ENCODE measurements at places on chromosomes 1 and 21.

GRCh38 chr1:93730621-93731020, 49.0 kb upstream of the BCAR3 start:
- DNase-seq = no peak

GRCh38 chr1:201020721-201021629, 2.5 kb downstream of the KIF21B start:
- DNase-seq = no peak

DNA sequence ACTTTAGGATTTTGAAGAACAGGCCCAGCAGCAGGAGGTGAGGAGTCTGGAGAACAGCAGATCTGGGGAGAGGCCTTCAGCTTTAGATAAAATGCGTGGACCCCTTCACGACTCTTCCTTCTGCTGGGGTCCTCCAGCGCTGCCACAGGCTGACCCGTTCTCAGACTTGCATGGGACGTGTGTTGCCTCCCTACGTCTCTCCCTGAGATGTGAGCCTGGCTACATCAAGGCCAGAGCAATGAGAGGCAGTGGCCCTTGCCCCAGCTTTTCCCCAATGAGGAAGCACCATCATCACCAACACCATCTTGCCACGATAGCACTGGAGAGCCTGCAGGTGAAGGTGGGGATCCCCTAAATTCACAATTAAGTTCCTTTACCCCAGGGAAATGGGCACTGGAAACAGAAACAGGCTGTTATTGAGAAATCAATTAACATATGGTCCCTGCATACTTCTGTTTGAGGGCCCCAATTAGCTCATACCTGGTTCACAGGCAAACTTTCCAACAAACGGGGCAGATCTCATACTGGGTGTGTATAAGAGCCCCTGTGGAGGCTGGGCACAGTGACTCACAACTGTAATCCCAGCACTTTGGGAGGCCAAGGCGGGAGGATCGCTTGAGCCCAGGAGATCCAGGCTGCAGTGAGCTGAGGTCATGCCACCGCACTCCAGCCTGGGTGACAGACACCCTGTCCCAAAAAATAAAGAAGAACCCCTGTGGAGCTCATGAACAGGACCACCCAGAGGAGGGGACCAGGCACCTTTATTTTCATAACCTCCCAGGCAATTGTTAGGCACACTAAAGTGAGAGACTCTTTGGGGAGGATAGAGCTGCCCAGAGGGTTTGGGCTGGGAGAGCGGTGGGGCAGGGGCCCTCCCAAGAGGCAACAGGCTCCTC, 12.1 kb upstream of the ADAMTSL4 start:
- no peak for DNase-seq

DNA sequence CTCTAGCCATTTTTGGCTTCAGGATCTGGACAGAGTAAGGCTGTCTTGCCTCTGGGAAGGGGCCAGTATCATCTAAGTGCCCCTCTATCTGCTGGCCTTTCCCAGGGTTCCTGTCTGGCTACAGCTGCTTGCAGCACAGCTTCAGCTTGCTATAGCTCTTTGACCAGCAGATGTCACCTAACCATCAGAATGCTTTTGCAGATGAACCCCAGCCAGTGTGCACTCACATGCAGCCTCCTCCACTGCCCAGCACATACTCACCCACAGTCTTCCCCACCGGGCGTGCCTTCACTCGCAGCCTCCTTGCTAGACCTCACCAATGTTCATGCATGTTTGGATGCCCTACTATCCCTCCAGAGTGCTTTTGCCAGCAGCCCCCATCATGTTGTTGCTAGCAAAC, 769.0 kb downstream of the BRINP3 start:
- no peak for DNase-seq

GRCh38 chr1:227225715-227226346, 92.5 kb downstream of the CDC42BPA start:
- DNase-seq = no peak

DNA sequence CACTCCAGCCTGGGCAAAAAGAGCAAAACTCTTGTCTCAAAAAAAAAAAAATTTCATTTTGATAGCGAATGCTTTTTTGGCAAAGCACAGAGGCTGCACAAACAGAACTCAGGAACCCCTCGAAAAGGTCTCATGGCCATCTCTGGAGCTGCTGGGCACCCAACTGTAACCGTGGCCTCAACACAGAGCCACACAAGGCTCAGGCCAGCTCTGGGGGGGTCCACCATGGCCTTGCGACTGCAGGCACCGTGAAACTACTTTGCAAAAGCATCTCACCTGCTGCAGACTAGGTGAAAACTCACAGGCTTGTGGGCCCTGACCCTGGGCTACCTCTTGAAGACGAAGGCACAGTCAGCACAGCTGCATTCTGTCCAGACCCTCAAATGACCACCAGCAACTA, 16.1 kb upstream of the TMEM240 start:
- no peak for DNase-seq

GRCh38 chr1:200856716-200857357, 15.9 kb upstream of the GPR25 start:
- DNase-seq = no peak

- no peak for DNase-seq
Measured at GRCh38 chr1:6410248-6410893, 9.3 kb downstream of the HES2 start.

DNA sequence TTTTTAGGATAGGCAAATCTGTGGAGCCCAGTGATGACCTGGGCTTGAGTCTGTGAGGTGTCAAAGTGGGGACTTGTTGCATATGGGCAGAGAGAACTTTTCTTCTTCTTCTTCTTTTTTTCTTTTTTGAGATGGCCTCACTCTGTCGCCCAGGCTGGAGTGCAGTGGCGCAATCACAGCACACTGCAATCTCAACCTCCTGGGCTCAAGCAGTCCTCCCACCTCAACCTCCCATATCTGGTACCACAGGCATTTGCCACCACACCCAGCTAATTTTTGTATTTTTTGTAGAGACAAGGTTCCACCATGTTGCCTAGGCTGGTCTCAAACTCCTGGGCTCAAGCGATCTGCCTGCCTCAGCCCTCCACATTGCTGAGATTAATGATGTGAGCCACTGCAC, 80.3 kb downstream of the RD3 start:
- no peak for DNase-seq

- DNase-seq = no peak
Measured at GRCh38 chr1:118250232-118250631, 65.2 kb upstream of the SPAG17 start.

DNA sequence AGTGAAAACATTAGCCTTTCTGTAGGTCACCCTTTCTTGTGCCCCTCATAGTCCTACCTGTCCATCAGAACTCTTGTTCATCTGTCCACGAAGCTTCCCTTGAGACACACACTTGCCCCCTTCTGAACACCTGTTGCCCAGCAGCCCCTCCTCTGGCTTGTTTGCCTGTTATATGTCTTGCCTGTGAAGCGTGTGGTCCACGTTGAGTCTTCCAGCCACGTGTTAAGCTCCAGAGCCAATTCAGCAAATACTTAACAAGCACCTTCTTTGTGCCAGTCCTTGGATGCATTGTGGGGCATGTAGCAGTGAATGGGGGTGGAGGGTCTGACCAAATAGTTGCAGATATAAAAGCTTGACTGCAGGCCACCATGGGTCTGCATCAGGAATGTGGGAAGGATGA, 66.6 kb downstream of the MAN1C1 start:
- no peak for DNase-seq

GRCh38 chr1:234234199-234234598, 139.1 kb upstream of the COA6 start:
- DNase-seq = no peak

DNA sequence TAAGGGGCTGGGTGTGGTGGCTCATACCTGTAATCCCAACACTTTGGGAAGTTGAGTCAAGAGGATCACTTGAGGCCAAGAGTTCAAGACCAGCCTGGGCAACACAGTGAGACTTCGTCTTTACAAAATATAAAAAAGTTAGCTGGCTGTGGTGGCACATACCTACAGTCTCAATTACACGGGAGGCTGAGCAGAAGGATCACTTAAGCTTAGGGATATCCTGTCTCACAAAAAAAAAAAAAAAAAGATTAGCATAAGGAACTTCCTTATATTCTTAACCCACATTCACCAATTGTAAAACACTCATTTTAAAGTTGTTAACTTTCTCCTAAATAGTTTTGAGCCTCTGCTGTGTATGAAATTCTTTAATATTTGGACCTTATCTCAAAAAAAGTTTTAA, 53.1 kb downstream of the ABCD3 start:
- DNase-seq = no peak

DNA sequence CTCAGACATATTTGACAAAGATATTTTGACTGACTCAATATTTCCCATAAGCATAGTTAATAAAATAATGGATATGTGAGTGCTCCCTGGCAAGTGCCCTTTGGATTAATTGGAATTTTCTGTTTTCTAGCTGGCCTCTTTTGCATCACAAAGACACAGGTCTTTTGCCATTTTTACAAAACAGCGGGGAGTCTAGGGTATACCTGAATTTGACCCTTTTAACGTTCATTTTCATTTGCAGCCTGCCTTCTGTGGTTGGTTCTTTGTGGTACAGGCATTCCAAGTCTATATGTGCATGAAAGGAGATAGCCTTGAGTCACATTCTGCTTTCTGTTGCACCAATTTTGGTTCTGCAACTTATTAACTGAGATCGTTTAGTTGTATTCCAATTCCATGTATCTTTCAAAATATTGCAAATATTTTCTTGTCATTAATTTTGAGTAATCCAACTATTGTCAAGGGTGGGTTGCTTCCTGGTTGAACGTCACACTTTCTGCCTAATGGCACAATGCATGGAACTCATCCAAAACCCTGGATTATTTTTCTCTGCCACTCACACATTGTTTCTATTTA, 171.7 kb downstream of the CRB1 start:
- no peak for DNase-seq

DNA sequence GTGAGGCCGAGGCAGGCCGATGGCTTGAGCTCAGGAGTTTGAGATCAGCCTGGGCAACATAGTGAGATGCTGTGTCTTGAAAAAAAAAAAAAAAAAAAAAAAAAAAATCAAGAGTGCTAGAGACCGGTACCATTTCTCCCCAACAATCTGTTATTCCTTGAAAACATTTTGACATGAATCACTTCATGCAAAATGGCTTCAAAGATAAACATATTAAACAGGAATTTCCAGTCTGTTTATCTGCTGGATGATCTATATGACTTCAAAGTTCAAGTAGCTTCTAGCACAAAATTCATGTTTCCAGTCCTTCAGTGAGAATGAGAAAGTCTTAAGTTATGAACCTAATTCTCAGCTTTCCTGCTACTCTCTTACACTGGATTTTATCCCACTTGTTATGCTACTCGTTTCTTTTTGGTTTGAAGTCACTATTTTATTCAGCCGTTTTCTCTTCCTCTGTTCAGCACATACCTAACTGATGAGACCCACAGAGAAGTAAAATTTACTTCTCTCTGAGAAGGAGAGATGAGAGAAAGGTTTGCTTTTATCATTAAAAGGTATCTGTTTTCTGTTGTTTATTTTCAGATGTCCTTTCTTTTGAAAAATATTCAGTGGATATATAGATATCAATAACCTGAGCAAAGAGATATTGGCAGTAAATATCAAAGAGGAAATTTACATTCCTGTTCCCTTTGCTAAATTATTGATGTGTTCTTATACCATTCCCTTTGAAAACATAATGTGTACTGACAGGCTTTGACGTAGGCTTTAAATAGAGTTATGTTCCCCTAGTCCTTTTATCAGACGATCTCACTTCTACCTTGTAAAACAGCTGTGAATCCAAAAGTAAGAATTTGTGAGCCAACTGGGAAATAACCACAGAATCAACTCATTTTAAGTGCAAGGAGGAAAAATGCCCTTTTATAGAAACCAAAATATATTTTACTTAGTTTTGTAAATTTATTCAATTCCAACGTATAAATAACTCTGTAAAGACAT, 38.2 kb downstream of the CD46 start:
- DNase-seq = no peak

DNA sequence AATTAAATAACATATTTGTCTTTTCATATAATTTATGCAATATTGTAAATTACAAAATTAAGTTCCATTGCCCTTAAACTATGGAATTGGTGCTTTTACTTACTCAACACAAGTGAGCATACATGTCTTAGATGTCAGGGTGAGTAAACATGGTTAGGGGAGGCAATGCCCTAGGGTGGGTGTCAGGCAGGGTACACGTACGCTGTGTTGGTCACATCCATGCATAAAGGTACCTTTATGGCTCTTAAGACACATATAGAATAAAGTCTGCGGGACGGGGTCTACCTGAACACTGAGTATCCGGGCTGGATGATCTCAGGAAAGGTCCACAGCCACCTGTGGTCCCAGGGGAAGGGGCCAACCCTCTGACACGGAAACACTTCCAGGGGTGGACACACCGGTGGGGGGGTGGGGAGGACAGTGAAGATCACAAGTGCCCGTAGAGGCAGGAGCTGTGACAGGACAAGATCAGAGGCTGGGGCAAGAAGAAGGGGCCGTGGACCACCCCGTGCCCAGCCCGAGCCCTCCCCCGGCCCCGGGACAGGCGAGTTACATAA, 720 bp downstream of the LIN9 start:
- DNase-seq = no peak

DNA sequence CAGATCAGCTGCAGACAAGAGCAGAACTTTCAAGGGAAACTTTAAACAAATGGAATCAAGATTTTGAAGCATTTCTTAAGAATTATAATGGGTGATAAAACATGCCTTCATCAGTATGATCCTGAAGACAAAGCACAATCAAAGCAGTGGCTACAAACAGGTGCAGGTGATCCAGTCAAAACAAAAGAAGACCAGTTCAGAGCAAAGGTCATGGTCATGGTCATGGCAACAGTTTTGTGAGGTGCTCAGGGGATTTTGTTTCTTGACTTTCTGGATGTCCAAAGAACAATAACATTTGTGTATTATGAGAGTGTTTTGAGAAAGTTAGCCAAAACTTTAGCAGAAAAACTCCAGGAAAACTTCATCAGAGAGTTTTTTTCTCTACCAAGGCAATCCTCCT, 681.7 kb upstream of the PTBP2 start:
- DNase-seq = no peak

DNA sequence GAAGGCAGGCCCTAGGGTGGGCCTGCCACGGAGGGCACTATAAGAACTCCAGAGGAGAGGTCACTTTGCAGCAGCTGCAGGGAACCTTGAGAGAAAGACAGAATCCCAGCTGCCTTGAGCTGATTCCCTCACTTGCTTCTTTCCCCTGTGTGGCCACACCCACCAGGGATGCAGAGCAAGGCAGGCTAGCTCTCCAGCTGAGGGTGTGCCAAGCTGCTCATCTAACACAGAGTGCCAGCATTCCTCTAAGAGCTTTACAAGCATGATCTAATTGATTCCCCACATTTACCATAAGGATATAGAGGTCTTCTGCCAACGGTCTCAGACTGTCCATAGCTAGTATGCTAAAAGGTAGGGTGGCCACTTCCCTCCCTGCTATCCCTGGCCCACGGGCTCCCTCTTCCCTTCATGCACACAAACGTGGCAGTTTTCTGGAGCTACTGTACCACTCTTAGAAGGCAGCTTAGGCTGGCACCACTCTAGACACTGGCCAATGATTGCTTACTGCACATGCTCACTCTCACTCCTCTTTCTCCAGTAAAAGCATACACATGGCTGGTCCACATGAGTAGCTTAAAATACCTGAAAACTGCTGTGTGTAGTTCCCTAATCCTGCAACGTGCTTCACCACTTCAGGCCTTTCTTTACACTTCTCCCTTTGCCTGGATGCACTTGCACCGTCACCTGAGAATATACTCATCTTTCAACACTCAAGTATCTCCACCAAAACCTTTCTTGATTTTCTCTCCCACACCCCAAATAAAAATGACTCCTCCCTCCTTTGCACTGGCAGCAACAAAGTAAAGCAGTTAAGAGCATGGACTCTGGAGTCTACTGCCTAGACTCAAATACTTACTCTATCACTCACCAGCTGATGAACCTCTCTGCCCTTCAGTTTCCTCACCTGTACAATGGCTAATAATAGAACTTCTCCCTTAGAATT, 57.7 kb downstream of the DMAP1 start:
- DNase-seq = no peak

Data from lower leg skin (tissue), 4 donors.